ENCODE measurements at places on chromosomes 3 and 15.
A peak's percentile ranks its signal among the peaks of the same experiment; 100 is the strongest.

- no peak for DNase-seq
Observed at GRCh38 chr3:4895838-4896237, 83.4 kb upstream of the BHLHE40 start.

GRCh38 chr3:10274601-10275000 is 18.1 kb downstream of the GHRL start:
- no peak for DNase-seq

DNA sequence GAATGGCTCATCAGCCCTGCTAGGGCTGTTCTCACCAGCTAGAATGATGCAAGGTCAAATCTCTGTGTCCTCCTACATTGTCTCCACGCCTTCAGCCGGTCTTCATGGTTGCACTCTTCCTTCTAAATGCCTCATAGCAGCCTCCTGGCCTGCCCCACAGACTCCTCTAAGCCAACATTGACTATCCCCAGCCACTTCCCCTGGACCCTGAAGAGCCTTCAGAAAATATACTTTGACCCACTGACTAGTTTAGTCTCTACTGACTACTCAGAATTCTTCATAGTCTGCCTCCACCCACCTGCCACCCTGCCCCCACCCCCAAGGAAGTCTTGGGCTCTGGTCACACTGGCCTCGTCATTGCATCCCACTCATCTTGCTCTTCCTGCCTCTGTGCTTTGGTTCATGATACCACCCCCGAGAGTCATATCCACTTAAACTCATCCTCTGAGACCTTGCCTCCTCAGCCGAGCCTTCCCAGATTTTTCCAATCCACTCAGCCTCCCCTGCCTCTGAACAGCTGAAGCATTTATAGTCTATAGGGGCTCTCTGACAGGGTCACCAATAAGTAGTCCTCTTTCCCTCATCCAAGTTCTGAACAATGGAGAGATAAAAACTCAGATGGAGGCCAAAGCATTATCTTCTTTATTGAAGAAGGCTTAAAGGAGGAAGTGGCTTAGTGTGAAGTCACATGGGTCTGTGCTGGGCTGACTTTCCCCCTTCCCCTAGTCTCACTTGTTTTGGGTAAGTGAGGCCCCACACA is 9.5 kb upstream of the DOCK3 start:
- peak; percentile 31 for DNase-seq

DNA sequence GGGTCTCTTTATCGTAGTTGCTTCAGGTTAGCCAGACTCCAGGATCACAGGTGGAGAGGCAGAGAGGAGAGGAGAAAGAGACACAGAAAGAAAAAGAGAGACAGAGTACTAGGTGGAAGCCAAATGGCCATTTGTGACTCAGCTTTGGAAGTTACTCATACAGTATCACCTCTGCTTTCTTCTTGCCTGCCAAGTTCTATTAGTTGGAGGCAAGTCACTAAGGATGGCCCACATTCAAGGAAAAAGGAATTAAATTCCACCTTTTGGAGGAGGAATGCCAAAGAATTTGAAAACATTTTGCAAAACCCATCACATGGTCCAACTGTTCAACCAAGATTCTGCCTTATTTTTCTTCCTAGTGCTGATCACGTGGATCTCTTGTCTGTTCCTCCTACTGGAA is 291.1 kb downstream of the CHL1 start:
- DNase-seq, result no peak

- no peak for DNase-seq
Observed at GRCh38 chr15:32715276-32715675, 2.5 kb upstream of the GREM1 start.

- DNase-seq, result no peak
Observed at GRCh38 chr3:72129501-72130094, 344.6 kb upstream of the PROK2 start.

- no peak for DNase-seq
Observed at GRCh38 chr3:123113889-123114450, 47.1 kb downstream of the PDIA5 start.

- DNase-seq, result no peak
Observed at GRCh38 chr3:54527953-54528352, 399.9 kb downstream of the LRTM1 start.
